ENCODE measurements at places on chromosomes 6 and 20.

GRCh38 chr6:128932061-128932460 is 49.1 kb downstream of the LAMA2 start:
- DNase-seq, result no peak

DNA sequence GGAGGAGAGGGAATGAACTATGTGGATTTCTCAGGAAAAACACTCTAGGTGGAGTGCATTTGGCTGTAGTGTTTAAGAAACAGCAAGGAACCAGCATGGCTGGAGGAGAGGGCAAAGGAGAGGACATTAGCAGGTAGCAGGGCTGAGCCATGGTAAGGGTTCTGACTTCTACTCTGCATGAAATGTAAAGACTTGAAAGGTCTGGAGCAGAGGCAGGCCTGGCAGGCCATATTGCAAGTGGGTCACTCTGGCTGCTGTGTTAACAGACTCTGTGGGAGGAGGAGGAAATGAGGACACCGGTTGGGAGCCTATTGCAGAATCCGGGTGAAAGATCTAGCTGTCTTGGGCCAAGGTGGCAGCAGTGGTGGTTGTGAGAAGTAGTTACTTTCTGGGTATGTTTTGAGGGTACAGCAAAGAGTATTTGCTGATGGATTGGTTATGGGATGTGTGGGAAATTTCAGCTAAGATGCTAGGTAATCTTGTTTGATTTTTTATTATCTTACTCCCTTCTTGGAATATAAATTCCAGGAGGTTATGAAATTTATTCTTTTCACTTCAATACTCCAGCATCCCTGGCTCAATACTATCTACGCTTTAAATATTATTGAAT is 115.9 kb upstream of the BCLAF1 start:
- no peak for DNase-seq

GRCh38 chr6:12012038-12012557 is at the start of gene HIVEP1:
Gene HIVEP1, plus strand, starts transcription at chr6:12012312. Its CDS starts 3,317 bp downstream, at chr6:12015629.
- peak; percentile 69 for DNase-seq

DNA sequence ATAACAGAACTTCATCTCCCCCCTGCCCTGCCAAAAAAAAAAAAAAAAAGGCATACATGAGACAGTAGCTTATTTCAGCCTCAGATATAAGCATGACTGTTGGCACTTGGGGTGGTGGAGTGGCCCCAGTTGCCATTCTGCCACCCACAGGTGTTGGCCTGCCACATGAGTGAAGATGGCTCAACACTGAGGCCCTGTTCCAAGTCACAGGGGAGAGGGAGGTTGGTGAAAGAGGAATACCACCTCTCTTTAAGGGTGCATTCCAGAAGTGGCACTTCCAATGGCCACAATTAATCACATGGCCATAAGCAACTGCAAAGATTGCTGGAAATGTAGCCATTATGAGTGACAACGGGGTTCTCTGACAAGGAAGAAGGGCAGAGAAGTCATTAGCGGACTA is 61.9 kb upstream of the JARID2 start:
- DNase-seq, result no peak

DNA sequence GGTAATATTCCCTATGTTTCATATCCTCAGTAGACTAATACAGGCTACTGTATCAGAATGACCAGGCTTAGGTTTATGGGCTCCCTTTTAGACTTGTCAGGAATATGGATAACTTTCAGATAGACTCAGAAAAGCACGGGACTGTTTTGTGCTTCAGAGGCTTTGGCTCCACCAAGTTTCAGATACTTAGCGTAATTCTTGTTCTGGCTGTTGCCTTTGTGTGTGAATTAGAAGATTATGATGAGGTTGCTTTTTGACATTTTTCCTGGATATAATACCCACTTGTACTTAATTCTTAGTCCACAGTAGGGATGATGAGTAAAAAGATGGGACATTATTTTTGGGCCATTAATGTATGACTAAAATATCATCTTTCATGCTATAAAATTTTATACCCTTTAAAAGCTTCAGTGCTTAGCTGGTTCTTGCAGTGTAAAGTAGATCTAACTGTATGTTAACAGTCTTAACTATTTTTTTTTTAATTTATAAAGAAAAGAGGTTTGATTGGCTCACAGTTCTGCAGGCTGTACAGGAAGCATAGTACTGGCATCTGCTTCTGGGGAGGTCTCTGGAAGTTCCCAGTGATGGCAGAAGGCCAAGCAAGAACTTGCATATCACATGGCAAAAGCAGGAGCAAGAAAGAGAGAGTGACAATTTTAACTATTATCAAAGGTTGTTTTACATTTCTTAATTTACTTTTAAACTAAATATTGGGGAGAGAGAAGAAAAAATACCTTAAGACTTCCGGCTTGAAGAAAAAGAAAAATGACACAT is 120.7 kb downstream of the ZFAND3 start:
- DNase-seq, result peak; percentile 13

DNA sequence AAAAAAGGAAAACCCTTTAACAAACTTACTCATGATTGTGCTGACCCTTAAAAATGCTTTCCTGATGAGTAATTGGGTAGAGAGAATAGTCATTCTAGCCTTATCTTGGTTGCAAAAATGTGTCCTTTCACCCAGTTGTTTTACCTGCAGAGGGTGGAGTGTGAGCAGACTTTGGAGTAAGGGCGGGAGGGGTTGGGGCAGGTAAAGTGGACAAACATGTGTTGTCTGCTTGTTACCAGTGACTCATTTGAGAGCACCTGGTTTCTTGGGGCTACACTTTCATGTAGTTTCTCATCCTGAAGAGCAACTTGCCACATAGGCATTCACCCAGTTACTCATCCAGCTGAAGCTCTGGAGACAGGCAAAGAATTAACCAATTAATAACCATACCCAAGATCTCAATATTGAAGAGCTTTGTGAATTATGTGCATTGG is 121.1 kb downstream of the TNFRSF21 start:
- DNase-seq, result no peak

GRCh38 chr6:82364087-82365015 is 734 bp downstream of the TPBG start:
- no peak for DNase-seq

- DNase-seq, result no peak
Observed at GRCh38 chr6:88989215-88989614, 25.8 kb upstream of the RNGTT start.

Data from erythroblast (primary cell).